ENCODE measurements at places on chromosomes 11 and 22. TPM values are rescaled to one million over a fixed set of nuclear protein-coding genes. Genes with fewer than 3 reads are reported as not detected.

TRIM49 gene
- not detected for total RNA-seq

PGA4 gene
- not detected for total RNA-seq

DNA sequence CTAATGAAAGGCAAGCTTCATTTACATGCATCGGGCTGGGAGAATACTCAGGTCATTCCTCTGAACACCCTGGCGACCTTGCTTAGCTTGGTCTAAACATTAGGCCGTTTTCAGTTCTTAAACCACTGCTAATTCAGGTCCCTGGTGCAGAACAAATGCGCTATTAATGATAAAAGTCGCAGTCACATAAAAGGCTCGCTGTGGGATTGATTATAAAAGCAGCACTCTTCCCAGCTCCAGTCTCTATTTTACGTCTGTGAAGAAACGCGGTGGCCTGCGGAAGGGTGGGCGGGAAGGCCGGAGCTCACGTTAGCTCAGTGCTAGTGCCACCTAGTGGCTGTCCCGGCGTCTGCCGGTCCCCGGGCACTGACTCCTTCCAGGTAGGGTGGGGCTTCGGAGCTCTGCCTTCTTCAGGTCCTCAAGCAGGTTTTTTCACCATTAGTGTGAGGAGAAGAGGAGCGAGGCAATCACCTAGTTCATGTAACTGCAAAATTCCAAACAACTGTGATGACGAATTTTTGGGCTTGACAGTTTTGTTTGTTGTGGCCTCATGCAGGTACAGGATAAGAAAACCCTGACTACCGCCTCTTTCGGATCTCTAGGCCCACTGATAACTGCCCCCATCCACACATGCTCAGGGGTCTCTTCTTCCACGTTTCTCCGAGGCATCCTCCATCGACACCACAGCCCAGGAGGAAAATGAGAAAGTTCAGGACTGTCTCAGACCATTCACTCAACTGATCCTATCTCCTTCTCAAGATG is 66.5 kb upstream of the CLMP start:
- DNase-seq, result peak; percentile 43

GRCh38 chr22:19666673-19667593 is 47.4 kb upstream of the SEPTIN5 start:
- DNase-seq, result no peak

- DNase-seq, result no peak
Observed at GRCh38 chr11:131977854-131978253, 607.4 kb downstream of the NTM start.

HTR3B gene
- not detected for total RNA-seq

MS4A3 gene
- 1.2 TPM for total RNA-seq

GRCh38 chr22:44400763-44401060 is 88.0 kb upstream of the SHISAL1 start:
- no peak for DNase-seq

DNA sequence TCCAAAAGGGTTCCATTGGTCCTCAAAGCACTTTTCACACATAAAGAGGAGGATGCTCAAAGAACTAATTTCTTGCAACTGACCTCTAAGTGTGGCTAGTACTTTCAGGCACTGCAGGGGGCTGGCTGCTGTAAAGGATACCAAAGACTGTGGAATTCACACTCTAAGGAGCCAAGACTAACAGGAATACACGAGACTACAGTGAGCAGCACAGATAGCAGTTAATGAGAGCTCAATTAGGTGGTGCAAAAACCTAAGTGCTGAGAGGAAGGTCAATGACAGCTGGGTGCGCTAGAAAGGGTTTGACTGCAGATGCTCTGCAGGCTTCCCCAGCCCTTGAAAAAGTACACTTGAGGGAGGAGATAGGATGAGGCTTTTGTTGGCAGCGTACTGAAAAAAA is 124.3 kb upstream of the NTM start:
- no peak for DNase-seq

- DNase-seq, result no peak
Observed at GRCh38 chr11:33706966-33707365, 6.3 kb upstream of the C11orf91 start.

DNA sequence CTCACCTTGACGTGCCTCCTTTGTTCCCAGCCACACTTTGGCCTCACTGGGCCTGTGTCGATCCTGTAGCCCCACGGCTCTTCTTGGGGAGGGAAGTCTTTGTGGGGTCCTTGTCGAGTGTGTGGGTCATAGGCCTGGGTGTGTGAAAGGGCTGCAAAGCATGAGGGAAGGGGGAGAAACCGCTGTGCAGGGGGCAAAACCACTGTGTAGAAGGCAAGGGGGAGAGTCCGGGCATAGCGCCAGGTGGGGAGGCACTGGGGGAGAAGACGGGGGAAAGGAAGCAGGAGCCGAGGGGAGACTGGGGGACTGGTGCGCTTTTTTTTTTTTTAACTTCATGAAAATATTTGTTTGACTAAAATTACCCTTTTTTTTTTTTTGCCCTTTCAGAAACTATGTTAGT is 65.1 kb upstream of the RASD2 start:
- DNase-seq, result no peak

DNA sequence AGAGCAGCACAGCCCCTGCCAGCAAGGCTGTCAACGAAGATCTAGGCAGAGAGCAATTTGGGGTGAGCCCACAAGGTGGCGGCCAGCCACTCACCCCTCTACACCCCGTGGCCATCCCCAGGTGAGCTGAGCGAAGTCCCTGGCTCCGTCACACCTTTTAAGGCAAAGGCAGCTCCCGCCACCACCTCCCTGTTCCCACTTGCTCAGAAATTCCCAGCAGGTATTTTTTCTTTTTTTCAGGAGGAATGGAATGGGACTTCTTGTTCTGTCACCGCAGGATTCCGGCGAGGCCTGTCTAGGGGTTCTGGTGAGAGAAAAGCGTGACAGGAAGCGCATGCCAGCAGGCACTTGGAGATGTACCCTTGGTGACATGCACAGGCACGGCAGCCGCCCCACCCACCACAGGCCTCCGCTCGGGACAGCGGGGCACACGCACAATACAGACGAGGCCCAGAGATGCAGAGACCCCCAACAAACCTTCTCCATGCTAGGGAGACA is 10.0 kb downstream of the RPL3 start:
- no peak for DNase-seq

BIRC3 gene
- total RNA-seq, result 139 TPM

GRCh38 chr22:32576553-32577253 is 102.1 kb downstream of the FBXO7 start:
- DNase-seq, result no peak

CD248 gene
- not detected for total RNA-seq

TSPAN32 gene
- total RNA-seq, result 93.2 TPM

- DNase-seq, result no peak
Observed at GRCh38 chr22:33409079-33409478, 350.9 kb upstream of the SYN3 start.

DNA sequence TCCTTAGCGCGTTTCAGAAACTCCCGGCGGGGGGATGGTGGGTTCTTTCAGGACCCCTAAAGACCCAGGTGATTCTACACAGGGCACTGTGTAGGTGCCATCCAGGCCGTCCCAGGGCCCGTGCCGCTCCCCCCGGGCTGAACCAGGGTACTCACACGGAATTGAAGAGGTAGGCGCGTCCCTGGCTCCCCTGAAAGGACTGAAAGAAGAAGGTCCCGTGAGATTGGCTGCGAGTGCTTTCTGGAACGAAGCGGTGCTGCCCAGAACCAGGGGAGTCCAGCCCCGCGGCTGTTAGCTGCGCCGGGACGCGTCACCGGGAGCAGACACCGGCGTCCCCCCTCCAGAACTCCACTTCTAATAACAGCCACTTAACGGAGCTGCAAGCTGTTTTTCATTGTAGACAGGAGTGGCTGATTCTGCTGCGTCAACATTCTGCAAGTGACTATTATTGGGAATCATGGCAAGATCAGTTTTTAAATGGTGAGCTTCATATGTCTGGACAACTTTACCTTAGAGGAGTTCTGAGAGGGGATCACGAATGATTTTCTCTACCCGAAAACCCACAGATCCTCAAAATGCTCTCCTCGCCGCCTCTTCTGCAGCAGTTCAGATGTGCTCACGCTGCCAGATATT is 31.8 kb downstream of the YPEL1 start:
- DNase-seq, result no peak

Data from T-helper 17 cell (primary cell).